ENCODE measurements at places on chromosomes 11 and 22. TPM values are rescaled to one million over a fixed set of nuclear protein-coding genes. Genes with fewer than 3 reads are reported as not detected.

GRCh38 chr22:39130152-39130704, 22.3 kb downstream of the CBX7 start:
- no peak for DNase-seq

DNA sequence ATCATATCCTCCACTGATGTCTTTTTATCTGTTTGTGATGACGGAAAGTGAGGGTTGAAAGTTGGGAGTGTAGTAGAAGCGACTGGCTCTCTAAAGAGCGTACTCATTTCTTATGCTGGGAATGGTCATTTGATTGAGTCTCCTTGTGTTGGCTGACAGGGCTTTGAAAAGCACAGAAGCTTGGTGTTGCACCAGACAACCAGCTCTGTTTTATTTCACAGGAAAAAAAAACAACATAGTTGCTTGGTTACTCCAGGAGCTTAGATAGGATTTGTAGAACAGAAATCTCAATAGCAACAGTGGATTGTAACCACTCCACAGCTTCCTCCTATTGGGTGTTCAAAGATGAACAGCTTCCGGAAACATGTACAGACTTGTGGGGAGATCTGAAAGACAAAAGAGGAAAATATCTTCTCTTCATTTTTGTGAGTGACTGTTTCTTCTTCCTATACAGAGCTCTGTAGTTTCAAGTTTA, 2.7 kb downstream of the RBM14 start:
- DNase-seq = peak; percentile 67

GRCh38 chr11:83403691-83404389, 117.7 kb upstream of the CCDC90B start:
- no peak for DNase-seq

DNA sequence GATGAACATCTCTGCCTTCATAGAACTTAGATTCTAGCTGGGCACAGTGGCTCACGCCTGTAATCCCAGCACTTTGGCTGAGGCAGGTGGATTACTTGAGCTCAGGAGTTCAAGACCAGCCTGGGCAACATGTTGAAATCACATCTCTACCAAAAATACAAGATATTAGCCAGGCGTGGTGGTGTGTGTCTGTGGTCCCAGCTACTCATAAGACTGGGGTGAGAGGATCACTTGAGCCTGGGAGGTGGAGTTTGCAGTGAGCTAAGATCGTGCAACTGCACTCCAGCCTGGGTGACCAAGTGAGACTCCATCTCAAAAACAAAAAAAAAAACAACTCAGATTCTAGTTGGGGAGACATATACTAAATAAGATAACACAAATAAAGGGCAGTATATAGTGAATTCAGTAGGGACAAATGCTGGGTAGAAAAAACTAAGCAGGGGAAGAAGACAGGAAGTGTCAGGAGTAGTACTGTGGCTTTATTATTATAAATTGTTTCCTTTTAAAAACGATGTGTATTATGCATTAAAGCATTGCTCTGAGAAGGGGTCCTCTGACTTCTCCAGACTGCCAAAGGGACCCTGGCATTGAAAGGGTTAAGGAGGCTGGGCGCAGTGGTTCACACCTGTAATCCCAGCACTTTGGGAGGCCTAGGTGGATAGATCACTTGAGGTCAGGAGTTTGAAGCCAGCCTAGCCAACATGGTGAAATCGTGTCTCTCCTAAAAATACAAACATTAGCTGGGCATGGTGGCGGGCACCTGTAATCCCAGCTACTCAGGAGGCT, 46.7 kb downstream of the PACS1 start:
- no peak for DNase-seq

- peak; percentile 55 for DNase-seq
Measured at GRCh38 chr11:104967534-104968354, 630 bp downstream of the CASP4 start.

GRCh38 chr11:32420937-32421901, 14.1 kb downstream of the WT1 start:
- no peak for DNase-seq

DNA sequence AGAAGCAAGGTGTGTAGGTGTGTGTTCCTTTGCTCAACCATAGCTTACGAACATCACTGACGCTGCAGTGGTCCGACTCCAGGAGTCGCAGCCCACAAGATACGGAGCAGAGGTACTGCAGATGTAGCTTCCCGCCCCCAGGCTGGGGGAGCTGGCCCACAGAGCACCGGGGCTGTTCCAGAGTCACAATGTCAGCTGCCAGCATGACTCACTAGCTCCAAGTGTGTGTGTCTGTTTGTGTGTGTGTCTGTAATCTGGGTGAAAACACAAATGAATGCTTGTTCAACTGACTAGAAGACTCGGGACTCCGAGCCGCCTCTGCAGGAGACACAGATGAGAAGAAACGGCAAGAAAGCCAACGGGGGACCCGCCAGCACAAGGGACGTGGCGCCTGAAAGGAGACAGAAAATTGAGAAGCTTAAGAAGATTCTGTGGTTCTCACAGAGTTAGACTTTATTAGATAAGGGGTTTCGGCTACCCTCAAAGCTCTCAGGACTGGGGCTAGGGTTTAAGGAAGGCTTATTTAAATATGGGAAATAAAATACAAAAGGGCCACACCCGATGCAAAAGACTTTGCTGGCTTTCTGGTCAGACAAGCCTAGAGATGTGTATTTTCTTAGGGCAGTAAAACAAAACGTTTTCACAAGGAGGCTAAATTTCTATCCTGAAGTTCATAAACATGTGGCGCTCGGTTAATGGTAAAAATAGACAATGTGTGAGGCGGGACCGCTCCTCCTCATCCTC, 10.7 kb downstream of the VSIG10L2 start:
- DNase-seq = peak; percentile 80

GRCh38 chr11:94494126-94494680, 419 bp downstream of the ANKRD49 start:
- DNase-seq = no peak

DNA sequence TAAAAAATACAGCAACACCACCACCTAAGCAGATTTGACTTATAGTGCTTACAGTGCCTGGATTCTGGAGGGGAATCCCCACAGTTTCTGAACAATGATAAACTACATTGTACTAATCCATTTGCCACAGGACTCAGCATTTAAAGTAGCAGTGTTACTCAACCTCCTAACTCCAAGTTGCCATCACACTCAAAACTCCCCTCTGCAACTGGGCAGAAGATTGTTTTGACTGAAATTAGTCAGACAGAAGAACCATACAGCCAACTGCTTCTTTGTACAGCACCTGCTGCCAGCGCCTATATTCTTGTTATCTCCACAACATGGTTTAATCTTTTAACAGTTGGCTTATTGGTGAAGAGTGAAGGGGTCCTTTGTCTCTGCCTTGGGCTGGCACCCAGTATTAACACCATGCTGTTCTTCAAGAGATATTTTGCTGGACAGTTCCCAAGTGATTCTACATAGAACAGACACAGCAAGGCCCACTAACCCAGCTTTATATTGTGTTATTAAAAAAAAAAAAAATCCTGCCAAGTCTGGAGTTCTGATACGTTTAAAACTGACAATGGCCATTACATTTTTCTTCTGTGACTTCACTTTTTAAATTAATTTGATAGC, 273.2 kb downstream of the DCDC1 start:
- peak; percentile 1 for DNase-seq

GRCh38 chr11:71342116-71342515, 89.7 kb upstream of the SHANK2 start:
- no peak for DNase-seq

DNA sequence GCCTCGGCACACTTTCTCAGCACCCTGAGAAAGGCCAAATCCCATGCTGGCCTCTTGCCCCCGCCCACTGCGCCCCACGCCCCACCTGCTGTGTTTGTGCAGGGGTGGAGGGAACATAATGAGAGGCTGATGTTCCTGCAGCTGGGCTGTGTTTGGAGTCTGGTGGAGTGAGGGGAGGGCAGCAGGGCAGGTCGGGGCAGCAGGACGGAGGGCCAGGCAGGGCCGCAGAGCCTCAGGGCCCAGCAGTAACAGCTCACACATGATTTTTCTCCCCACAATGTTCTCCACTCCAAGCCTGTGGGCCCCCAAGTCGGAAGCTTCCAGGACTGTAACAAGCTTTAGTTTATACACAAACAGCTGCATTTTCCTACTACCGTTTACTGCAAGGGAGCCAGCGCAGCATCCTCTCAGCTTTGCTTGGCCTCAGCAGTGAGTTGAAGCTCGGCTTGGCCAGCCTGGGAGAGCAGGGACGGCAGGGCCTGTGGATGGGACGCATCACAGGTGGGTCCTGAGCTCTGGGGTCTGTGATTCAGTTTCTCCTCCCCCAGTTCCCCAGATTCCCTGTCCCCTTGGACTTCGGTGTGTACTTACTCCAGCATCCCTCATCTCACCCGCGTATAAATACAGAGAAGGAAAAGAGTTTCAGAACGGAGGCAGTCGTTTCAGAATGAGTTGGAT, 51.0 kb downstream of the RPUSD4 start:
- peak; percentile 78 for DNase-seq

DNA sequence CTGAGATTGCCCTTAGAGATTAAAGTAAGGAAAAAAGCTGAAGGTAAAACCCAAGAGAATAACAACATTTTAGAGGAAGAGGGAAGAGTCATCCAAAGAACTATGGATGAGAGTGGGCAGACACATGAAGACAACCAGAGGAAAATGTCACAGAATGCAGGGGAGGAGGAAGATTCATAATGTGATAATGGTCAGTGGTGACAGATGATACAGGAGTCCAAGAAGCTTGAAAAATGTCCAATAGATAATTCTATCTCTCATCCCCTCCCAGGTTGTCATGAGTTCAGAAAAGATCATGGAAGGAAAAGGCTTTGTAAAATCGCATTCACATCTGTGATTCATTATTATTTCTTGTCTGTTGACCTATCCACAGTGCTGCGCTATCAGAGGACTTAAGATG, 282.3 kb upstream of the CCDC90B start:
- DNase-seq = no peak

GRCh38 chr22:50009765-50010675, 2.5 kb downstream of the IL17REL start:
- no peak for DNase-seq

DNA sequence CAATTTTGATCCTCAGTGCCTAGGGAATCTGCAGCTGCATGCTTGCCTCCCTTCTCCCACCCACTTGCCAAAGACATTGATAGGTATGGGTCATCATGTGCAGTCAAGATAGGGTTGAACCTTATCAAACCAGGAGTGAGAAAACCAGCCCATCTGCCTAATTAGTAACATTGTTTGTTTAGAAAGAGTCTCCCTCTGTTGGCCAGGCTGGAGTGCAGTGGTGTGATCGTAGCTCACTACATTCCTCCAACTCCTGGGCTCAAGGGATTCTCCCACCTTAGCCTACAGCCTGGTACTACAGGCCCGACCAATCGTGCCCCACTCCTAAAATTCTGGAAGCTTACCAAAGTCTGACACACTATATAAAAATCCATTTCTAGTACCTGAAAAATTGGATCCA, 4.6 kb downstream of the C11orf71 start:
- no peak for DNase-seq

DNA sequence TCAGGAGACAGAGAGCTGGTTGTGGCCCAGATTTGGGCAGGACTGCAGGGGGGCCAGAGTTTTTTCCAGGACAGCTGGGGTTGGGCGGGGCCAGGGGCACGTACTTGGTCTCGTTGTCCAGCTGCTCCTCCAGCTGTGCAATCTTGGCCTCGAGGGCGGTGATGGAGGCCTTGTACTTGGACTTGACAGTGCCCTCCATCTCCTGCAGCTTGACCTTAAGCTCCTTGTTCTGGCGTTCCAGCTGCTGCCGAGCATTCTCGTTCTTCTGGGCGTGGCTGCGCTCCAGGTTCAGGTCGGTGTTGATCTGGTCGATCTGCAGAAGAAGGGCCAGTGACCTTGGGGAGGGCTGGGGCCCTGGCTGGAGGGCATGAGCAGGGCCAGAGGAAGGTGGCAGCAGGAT, 32.1 kb downstream of the APOL1 start:
- DNase-seq = peak; percentile 74

DNA sequence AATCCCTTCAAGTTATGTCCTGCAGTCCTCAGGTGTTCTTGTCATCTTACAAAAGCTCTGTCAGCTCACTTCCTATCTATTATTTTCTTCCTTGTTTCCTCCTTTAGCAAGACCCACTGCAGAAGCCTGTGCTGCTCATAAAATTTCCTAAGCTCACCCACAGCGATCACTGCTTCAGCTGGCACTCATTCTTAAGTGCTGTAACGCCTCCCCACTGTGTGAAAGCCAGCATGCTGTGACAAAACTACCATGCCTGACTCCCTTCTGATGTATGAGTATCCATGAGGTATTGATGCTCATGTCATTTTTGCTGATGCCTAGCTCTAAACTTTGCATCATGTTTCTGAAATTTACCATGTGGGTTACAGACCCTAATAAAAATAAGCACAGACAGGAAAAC, 41.5 kb upstream of the CNTN5 start:
- no peak for DNase-seq

DNA sequence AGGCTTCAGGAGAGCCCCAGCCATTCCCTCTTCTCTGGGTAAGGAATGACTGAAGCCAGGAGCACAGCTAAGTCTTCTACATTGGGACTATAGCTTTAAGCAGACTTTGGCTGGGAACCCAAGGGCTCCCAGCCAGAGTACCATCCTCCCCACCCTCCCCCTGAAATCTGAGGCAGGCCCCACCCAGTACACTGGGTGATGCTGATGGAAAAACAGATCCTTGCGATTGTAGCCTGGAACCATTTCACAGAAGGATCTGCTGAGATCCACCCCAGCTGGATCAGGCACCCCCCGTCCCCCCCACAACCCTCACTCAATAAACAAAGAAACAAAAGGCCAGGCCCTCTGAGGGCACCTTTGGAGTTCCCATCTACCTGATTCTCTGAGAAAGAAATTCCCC, 39.8 kb downstream of the IL18BP start:
- peak; percentile 93 for DNase-seq

The L3MBTL2 gene
- polyA plus RNA-seq = 14.2 TPM

The IGF2 gene
- polyA plus RNA-seq = 4,789 TPM

The C11orf42 gene
- 0.44 TPM for polyA plus RNA-seq

The PANX3 gene
- not detected for polyA plus RNA-seq

The P2RX6 gene
- 15.9 TPM for polyA plus RNA-seq

The ARHGEF17 gene
- 49.0 TPM for polyA plus RNA-seq

The SCN4B gene
- 4.2 TPM for polyA plus RNA-seq

The CDKN1C gene
- polyA plus RNA-seq = 185 TPM

The AP1B1 gene
- 30.4 TPM for polyA plus RNA-seq

The TMPRSS5 gene
- polyA plus RNA-seq = 1.4 TPM
